Sciatic nerve (tissue), 2 donors: ENCODE measurements at places on chromosomes 2 and 18. TPM values are rescaled to one million over a fixed set of nuclear protein-coding genes. Genes with fewer than 3 reads are reported as not detected.

DNA sequence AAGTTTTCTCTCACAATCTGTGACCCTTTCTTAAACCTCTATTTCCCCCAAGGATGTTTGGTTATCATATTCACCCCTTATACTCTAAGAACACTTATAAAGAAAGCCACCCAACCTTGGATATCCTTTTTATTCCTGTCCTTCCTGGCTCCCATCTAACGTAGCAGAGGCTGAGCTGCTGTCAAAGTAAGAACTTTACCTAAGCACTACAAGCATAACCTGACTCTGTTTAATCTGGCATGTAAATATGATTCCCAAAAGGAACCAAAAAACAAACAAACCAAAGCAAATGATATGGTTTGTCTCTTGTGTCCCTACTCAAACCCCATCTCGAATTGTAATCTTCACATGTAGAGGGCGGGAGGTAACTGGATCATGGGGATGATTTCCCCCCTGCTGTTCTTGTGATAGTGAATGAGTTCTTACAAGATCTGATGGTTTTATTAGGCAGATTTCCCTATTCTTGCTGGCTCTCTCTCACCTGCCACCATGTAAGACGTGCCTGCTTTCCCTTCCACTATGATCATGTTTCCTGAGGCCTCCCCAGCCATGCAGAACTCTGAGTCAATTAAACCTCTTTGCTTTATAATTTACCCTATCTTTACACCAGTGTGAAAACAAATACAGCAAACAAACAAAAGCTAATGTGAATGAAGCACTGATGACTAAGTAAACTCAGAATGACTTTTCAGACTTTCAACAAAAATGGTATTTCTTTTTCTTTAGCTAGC, 72.7 kb upstream of the SPOPL start:
- DNase-seq = no peak

CAPN14 gene
- 0.36 TPM for total RNA-seq

GRCh38 chr18:2657788-2658458, 2.4 kb downstream of the SMCHD1 start:
- DNase-seq = no peak

IRS1 gene
- total RNA-seq = 33.8 TPM

ZSCAN30 gene
- total RNA-seq = 28.4 TPM

- DNase-seq = no peak
These were observed 40.8 kb downstream of the WDR35 start for GRCh38 chr2:19949071-19949470.

DNA sequence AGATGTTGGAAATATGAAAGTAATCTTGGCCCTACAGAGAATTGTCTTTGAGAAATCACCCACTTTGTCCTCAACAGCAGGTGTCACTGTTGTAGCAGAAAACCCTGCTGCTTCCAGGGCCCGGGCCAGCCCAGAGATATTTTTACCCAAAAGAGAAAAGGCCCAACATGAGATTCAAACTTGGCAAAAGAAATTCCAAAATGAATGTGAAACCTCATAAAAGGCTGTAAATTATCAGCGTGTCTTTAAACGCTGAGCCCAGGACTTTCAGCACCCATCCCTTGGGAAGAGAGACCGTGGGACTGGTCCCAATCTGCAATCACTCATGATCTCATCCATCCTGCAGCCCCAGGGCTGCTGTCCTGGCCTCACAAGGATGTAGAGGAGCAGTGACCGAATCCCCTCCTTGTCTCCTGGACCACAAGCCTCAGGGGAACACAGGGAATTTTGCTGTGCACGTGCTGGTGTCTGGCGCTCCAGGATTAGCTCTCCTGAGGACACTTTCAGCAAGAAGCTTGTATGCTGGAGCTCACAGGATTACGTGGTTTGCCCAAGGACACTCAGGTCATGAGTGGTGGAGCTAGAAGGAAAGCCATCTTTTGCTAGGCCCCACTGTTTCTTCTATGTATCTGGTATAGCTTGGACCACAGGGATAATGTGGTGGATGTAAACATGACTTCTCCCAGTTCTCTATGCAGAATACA, 202.1 kb downstream of the RNF144A start:
- DNase-seq = no peak

DNA sequence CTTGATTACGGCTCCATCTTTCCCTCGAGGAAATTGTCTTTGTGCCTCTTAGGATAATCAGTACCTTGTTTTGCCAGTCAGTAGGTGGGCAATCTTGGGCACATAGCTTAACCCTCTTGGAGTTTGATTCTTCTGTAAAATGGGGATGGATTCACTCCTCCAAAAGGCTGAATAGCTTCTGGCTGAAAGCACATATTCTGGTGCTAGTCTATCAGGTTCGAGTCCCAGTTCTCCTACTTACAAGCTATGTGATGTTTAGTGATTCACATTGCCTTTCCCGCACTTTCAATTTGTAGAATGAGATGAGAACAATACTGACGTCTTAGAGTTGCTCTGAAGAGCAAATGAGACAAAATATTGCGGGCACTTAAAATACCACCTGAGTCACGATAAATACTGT, 43.9 kb downstream of the ATIC start:
- DNase-seq = no peak

DQX1 gene
- not detected for total RNA-seq

TOGARAM2 gene
- total RNA-seq = 5.3 TPM

DNA sequence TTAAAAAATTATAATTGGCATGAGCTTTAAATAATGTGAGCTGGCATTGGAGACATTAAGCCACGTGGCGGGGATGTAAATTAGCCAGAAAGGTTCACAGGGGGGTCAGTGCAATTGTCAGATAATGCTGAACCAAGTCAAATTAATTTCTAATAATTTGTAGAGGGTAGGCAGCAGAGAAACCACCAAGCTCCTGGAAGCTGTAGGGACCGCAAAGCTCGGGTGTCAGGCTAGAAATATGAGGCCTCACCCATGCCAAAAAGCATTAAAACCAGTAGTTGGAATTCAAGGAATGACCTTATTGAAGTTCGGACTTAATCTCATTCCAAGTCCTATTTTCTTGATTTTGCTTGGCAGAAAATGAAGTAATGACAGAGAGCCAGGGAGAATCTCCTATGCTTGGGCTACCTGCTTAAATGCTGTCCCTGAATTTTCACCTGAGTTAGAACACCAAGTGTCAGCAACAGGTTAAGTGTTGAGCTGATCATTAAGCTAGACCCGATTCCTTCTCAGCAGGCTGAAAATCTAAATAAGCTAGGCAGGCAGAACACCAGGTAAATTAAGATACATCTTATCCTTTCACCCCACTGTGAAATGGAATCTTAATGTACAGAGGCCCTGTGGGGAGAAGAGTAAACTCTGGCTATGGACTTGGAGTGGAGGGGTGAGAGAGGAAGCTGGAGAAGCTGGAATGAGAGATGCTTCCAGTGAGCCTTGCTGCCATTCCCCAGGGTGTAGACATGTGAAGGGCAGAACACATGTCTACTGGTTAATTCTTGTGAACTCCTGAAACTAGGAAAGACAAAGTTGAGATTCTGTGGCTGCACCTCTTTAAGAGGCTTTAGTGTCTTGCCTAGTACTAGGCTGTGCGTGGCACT, 520.0 kb downstream of the SLC4A3 start:
- no peak for DNase-seq

LBX2 gene
- 0.53 TPM for total RNA-seq

- DNase-seq = no peak
These were observed 53.9 kb downstream of the LDLRAD4 start for GRCh38 chr18:13272416-13272815.

GRCh38 chr18:38322206-38322605, 756.6 kb upstream of the CELF4 start:
- DNase-seq = no peak

TYMS gene
- total RNA-seq = 1.8 TPM

GRCh38 chr2:48313036-48313877, 216.7 kb upstream of the STON1 start:
- DNase-seq = no peak

DNA sequence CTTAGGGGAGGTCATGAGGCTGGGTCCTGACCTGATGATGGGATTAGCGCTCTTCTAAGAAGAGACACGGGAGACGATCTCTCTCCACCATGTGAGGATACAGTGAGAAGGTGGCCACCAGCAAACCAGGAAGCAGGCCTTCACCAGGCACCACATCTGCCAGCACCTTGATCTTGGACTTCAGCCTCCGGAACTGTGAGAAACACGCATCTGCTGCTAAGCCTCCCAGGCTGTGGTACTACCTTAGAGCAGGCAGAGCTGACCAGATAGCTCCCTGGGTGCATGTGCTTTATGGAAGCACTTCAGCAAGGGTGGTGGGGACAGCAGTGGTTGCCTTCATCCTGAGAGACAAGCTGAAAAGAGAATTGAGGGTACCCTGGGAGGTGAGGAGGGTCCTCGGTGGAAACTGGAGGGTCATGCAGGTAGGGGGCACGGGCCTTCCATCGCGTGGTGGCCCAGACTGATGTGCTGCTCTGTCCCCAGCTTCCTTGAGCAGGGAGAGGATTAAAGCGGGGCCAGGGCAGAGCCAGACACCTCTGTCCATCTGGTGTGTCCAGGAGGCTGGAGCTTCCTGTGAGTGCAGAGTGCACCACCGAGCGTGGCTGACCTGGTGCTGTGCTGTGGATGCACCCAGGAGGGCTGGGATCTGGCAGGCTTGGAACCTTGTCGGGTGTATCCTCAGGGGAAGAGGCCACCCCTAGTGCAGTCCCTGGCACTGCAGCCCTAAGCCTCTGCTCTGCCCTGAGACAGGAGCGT, 42.9 kb upstream of the HS6ST1 start:
- DNase-seq = no peak

- DNase-seq = no peak
These were observed 150.2 kb upstream of the DOK6 start for GRCh38 chr18:69250305-69251151.

PRR30 gene
- total RNA-seq = not detected

MEIS1 gene
- 18.0 TPM for total RNA-seq

DNA sequence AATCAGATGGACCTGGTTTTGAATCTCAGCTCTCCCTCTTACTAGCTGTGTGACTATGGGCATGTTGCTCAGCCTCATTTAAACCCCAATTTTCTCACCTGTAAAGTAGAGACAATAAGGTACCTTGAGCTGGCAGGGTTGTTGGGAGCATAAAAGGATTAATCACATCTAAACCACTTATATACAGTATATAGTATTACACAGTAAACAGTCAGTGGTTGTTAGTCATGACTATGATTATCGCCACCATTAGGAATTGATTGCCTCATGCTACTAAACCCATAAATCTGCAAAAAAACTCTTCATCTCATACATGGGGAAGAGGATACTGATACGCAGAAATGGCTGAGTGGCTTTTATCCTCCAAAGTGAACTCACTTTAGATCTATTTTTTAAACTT, 65.8 kb downstream of the INO80D start:
- DNase-seq = no peak

DNA sequence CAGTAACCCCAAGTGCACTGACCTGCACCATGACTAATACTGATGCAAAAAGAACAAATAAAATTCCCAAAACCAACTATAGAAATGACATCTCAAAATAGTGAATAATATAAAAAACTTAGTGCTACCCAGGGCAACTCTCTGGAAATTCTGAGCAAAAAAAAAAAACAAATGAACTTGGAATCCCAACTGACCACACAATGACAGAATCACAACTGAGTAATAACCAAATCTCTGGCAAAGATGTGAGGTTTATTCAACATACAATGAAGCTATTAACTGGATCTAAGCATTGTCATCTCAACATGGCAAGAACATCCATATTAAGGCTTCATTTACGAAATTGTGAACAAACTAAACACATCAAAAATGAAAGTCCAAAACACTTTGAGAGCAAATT, 22.7 kb downstream of the EXOC6B start:
- DNase-seq = no peak

DNA sequence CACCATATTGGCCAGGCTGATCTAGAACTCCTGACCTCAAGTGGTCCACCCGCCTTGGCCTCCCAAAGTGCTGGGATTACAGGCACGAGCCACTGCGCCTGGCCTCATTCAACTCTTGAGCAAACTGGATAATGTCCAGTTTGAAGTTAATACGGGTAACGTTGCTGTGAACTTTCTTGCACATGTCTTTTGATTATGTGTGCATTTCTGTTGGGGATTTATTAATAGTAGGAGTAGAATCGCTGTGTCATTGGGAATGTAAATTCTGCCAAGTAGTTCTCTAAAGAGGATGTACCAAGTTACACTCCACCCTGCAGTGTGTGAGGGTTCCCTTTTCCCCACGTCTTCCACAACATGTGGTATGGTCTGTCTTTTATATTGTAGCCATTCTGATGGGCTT, 6.2 kb downstream of the IMPA2 start:
- peak; percentile 17 for DNase-seq

GRCh38 chr18:67432806-67433205, 83.7 kb downstream of the DSEL start:
- no peak for DNase-seq

CFAP210 gene
- total RNA-seq = 0.40 TPM

GRCh38 chr2:88199912-88200682, 30.0 kb downstream of the THNSL2 start:
- peak; percentile 77 for DNase-seq

GRCh38 chr2:149858901-149859634, 271.5 kb upstream of the MMADHC start:
- DNase-seq = no peak

CLIP4 gene
- 85.6 TPM for total RNA-seq

UGT1A8 gene
- not detected for total RNA-seq

GRCh38 chr2:2716771-2717170, 385.7 kb upstream of the MYT1L start:
- DNase-seq = no peak

NEB gene
- 2.2 TPM for total RNA-seq

- no peak for DNase-seq
These were observed 64.4 kb upstream of the LYPD6B start for GRCh38 chr2:148974095-148974494.

GRCh38 chr2:149715005-149715592, 127.5 kb upstream of the MMADHC start:
- no peak for DNase-seq

IL36B gene
- total RNA-seq = not detected

GRCh38 chr2:222364285-222364895, 60.0 kb upstream of the SGPP2 start:
- DNase-seq = no peak

FOXD4L1 gene
- total RNA-seq = not detected

DNA sequence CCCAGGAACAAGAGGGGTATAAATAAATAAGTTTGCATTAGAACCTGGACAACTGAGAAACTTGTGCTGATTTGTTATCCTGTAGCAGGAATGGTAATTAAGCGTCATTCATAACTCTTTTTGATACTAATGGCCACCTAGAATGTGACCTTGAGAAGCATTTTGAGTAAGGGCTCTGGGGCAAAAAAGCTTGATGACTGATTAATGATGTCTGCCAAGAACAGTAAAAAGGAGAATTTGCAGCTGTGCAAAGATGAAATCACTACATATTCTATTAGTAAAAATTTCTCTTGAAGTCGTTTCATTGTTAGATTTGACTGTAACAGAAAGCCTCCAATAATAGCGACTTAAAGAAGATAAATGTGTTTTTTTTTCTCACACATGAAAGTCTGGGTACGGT, 157.7 kb downstream of the PRKCE start:
- DNase-seq = no peak

BOLL gene
- total RNA-seq = not detected

GRCh38 chr18:73688161-73688560, 459.5 kb downstream of the FBXO15 start:
- no peak for DNase-seq

PARD3B gene
- total RNA-seq = 100 TPM
